ENCODE measurements at places on chromosomes 13 and 19.

DNA sequence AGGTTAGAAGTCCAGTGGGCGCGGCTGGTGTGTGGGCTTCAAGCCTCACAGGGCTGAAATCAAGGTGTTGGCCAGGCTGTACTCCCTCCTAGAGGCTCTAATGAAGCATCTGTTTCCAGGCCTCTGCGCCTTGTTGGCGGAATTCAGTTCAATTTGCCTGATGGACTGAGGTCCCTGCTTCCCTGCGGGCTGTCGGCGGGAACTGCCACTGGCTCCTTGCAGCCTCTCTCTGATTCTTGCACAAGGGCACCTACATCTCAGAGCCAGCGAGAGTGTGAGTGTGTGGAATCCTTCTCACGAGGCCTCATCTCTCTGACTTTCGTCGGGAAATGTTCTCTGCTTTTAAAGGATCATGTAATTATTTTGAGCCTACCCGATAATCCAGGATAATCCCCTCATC, 128.6 kb downstream of the DLEU7 start:
- DNase-seq = peak; percentile 27

DNA sequence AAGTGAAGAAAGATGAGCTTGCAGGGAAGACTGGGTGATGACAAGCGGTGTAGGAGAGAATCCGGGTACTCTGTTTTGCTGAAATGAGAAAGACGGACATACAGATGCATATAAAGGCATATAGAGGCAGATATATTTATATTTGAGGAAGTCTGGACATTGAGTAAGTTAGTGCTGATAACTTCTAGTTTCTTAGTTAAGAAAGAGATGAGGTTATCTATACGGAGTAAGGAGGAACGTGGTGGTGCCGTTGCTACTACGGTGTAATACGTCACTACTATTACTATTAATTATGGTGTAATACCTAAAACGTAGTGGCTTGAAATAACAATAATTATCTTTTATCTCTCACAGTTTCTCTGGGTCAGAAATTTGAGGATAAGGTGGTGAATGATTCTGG, 9.8 kb upstream of the CPB2 start:
- DNase-seq = peak; percentile 61

- DNase-seq = peak; percentile 84
Observed at GRCh38 chr19:8396563-8397203, 6.5 kb downstream of the RAB11B start.

- no peak for DNase-seq
Observed at GRCh38 chr13:112187527-112188297, 120.8 kb downstream of the SOX1 start.

- DNase-seq = no peak
Observed at GRCh38 chr13:45850027-45850613, 1.4 kb downstream of the SIAH3 start.

DNA sequence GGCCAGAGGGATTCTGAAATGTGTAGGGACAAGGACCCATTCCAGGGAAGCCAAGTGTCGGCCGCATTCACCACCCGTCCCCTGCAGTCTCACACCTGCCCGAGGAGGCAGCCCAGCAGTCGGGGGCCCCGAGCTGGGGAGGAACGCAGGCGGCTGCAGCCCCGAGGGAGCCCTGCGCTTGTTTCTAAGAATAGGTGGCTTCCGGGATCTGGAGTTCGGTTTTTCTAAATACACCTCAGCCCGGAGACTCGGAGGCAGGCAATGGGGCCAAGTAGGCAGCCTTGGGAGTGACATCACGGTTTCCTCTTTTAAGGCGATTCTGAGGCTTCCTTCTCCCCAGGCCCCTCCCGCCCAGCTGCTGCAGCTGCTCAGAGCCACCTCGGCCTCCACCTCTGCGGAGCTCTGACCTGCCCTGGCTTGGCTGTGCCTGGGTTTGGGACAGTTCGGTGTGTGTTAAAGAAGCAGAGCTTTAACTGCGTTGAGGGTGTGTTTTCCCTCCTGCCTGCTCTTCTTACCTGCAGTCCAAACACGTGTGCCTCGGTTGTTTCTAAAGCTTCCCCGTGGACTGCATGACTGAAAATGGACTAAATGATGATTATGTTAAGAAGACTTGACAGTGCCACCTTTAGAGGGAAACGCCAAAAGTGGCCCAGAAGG, 80.5 kb downstream of the COL4A2 start:
- peak; percentile 29 for DNase-seq

- DNase-seq = peak; percentile 90
Observed at GRCh38 chr13:27171244-27171826, at the start of gene USP12. Gene USP12, minus strand, starts transcription at chr13:27171811. Its CDS starts 172 bp downstream, at chr13:27171639.
